ENCODE measurements at places on chromosomes 7 and 10.
A peak's percentile ranks its signal among the peaks of the same experiment; 100 is the strongest.

DNA sequence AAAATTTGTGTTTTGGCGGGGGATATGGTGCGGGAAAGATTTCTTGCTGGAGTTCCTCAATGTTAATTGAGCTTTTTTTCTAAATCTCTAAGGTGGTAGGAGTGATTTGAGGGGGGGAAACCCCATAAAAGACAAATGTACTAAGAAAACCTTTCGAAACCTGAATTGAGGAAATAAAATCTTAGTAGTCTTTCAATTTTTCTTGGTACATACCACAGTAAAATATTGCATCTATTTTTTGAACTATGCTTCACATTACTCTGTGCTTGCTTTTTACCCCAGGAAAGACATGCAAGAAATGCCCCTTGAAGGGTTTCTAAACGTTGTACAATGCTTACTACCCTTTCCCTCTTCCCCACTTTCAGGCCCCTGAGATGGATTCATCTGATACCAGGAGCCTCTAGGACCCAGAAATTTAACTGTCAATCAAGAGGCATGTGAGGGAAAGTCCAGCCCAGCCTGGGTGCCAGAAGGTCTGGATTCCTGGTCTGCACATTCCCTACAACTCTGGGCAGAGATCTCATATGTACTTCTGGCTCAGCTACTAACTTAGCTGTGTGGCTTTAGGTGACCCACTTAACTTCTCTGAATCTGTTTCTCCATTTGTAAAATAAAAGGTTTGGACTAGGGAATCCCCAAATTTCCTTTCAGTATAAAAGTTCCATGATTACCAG is 5.8 kb upstream of the PDCD4 start:
- no peak for DNase-seq

GRCh38 chr10:1782841-1783240 is 45.5 kb upstream of the ADARB2 start:
- no peak for DNase-seq

DNA sequence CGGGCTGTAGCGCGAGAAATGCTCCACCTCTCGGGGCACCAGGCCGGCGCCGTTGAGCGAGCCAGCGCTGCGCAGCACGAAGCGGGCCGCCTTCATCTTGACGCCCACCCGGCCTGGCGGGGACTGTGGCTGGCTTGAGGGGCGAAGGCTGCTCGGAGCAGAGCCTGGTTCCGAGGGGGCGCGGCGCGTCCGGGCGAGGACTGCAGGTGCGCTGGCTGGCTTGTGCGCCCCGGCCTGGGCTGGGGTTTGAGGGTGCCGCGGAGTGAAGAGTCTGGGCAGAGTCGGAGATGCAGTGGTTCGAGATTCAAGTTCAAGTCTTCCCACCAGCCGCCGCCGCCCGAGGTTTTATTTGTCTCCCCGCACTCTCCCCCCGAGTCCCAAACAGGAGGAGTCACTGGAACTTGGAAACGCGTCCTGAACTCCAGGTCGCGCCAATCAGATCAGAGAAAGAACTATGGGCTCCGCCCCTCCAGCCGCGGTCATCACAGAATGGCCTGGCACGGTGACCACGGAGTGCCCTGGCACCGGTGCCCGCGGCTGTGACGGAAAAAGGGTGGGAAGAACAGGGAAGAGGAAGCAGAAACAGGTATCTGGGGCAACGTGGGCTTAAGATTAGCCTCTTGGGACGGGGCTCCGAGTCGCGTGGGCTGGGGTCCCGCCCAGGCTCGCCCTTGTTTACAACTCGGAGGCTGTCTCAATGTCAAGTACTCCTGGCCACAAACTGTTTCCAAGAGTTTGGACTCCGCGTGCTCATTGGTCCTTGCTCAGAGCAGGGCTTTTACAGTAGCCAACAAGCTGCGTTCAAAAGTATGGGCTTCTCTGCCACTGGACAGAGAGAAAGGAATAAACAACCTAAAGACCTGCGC is at the start of gene PDK4:
TSS of gene PDK4 (minus strand) at position 319 of the 866 bp plus-strand sequence. CDS start at position 96, 223 bp downstream.
- DNase-seq: peak; percentile 57

DNA sequence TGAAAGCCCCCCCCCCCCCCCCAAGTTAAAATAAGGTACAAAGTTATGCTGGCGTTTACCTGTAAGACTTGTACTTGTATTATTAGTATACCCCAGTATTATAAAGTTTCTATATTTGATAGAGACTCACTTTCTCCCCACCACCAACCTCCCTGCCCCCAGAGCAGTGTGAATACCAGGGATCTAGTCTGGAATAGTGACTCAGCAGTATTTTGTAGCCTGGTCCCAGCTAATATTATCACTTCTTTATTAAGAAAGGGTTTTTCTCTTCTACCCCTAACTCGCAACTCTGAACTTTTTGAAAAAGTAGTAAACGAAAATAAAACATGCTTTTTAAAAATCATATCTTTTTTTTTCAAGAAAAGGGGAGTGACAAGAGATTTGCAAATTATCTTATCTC is 26.7 kb downstream of the GLI3 start:
- no peak for DNase-seq

- DNase-seq: no peak
These were observed 481.0 kb upstream of the KLF6 start for GRCh38 chr10:4265964-4266363.

- DNase-seq: no peak
These were observed 44.0 kb downstream of the ADK start for GRCh38 chr10:74194999-74195398.

- DNase-seq: no peak
These were observed 560.5 kb downstream of the PARD3 start for GRCh38 chr10:34254596-34254995.

DNA sequence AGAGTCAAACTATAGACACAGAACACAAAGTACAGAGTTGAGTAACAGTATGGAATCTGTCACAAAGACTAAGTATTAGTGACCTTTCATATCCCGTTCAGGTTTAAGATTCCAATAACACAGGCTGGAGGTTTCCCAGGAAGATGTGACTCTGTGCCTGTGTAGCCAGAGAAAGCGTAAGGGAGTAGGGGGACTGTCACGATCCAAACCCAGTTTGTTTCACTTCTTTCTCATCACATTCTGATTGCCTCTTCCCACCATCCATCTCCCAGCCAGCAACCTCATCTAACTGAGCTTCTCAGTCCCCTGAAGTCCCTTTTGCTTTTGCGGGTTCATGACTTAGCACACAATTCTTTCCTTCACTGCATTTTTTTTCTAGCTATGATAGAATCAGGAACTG is 76.4 kb upstream of the NPVF start:
- no peak for DNase-seq

- no peak for DNase-seq
These were observed 20.1 kb upstream of the MDFIC start for GRCh38 chr7:114901771-114902170.
